ENCODE measurements at places on chromosomes 12 and 14.
A peak's percentile ranks its signal among the peaks of the same experiment; 100 is the strongest.

DNA sequence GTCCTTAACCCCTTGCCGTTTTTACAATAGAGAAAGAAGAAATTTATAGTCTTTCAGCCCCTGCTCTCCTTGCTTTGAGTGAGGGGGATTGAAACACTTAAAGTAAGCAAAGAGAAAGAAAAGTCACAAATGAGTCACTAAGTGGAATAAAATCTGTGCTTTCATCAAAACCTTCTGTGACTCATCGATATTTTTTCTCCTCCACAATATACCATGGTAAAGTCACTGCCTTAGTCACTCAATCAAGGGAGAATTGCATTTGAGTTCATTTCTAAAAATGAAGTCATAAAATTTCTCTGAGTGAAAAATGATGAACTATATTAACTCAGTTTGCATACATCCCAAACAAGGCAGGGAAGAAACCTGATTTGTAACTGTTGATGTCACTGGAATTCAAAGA lies 470.3 kb downstream of the FOXG1 start:
- DNase-seq = no peak

DNA sequence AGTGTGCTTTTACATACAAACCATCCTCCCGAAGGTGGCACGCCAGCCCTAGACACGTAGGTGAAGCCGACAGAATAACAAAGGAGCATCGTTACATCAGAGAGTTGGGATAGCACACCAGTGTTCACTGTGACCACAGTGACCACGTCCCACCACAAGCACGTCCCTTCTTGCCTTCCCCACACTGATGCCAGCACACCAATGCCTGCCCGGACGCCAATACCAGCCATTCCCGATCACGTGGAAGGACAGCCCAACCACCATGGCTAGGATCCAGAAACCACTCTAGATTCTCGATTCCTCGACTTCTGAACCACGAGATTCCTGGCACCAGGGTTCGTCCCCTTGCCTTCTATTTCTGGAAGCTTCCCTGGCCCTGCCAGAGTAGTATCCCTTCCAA lies 48.0 kb upstream of the GPR68 start:
- no peak for DNase-seq

DNA sequence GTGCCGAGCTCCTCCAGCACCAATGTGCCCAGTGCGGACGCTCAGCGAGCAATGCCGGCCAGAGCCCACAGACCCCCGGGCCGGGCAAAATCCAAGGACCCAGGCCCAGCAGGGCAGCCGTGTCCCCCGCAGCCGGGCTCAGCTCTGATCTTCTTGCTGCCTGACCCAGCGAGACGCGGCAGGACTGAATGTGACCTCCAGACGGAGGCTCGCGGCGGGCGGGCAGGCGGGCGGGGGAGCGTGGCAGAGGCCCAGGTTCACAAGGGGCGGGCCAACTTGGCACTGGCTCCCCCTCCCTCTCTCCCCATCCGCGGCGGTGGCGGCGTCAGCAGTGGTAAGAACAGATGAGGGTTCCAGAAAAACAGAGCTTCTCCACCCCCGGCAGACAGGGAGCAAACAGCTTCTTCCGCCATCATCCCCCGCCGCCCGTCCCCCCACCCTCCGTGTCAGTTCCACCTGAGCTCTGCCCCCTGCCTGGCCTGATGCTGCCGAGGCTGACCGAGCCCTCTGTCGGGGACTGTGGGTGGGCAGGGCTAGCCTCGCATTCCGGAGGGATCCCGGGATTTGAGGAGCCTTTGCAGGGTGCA lies 94.3 kb downstream of the RFLNA start:
- peak; percentile 77 for DNase-seq

- DNase-seq = no peak
These were observed 206.4 kb upstream of the FKBP4 start for GRCh38 chr12:2588345-2588744.

- DNase-seq = no peak
These were observed 197.0 kb downstream of the ETV6 start for GRCh38 chr12:11846488-11846887.

DNA sequence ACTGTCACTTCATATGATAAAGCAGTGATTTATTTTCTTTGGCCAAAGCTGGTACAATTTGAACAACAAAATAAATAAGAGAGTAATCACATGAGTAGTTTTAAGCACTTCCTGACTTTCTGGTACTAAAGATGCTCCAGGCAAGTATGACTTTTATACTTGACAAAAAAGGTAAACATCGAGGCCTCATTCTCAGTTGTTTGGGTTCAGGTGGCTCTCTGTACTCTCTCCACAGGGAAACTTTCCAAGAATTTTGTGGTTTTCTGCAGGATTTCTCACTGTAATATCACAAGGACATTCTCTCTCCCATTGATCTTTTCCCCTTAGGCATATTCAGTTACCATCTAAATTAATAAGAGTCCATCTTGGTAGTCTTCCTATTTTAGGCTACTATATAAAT lies 26.6 kb upstream of the KCNC2 start:
- DNase-seq = peak; percentile 19

- DNase-seq = no peak
These were observed 11.5 kb downstream of the PTGER2 start for GRCh38 chr14:52325630-52326029.

- DNase-seq = no peak
These were observed 4.5 kb downstream of the C12orf43 start for GRCh38 chr12:121011820-121012219.

GRCh38 chr12:97940629-97941028 lies 478.0 kb downstream of the RMST start:
- DNase-seq = no peak

GRCh38 chr12:21881965-21882364 lies 59.3 kb downstream of the ABCC9 start:
- DNase-seq = no peak

GRCh38 chr14:84646786-84647500 lies 883.0 kb upstream of the FLRT2 start:
- DNase-seq = peak; percentile 50

GRCh38 chr12:68375756-68376695 lies 43.9 kb upstream of the MDM1 start:
- no peak for DNase-seq

DNA sequence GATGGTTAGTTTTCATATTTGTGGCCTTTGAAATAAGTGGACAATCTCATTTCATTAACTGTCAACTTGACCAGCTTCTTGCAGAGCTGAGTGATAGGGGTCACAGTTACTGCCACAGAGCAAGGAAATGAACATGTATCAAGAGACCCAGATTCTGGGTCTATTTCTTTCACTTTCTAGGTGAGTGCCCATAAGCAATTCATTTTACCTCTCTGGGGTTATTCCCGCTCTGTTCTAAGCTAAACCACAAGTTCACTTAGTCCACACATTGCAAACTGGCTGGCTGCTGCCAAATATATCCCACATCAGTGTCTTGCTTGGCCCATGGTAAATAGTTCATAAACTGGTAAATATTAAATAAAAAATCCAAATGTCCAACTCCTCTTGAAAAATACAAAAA lies 29.9 kb downstream of the GPHB5 start:
- no peak for DNase-seq

GRCh38 chr12:57401165-57401564 lies 29.7 kb downstream of the R3HDM2 start:
- peak; percentile 22 for DNase-seq

GRCh38 chr12:132904718-132905328 lies 17.4 kb upstream of the CHFR start:
- DNase-seq = no peak
